ENCODE measurements at places on chromosomes 5 and 9.

DNA sequence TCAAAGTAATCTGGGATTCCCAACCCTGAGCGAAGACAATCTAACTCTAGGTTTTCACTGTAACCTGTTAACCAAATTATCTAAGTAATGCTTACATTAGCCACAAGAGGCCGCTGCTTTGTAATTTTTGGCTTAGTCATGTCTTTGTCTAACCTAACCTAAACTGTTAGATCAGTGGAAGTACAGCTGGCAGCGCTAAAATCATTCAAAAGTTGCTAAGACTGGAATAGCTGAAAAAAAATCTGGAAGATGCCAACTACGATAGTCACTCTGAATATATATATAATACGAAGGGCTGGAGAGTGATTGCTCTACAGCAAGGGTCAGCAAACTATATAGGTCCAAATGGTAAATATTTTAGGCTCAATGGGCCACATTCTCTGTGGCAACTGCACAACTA lies 60.2 kb downstream of the FBXO38 start:
- DNase-seq = no peak

DNA sequence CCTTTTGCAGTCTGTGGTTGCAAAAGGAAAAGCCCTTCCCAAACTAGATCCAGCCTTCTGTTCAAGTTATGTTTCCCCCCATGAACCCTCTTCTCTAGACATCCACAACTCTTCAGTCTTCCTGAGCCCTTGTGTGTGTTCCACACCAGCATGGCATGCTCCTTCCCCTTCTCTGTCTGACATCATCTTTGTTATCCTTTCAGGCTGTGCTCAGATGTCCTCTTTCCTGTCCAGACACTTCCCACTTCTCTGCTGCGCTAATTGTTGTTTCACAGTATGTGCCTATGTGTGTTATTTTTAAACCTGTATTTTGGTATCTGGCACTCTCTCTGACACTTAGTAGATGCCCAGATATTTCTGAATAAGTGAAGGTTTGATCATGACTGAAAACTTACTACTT lies 38.2 kb downstream of the FOCAD start:
- no peak for DNase-seq

- DNase-seq = no peak
Observed at GRCh38 chr9:92608909-92609445, 61.0 kb downstream of the IPPK start.

- DNase-seq = no peak
Observed at GRCh38 chr9:32351845-32352244, 32.6 kb upstream of the ACO1 start.

- no peak for DNase-seq
Observed at GRCh38 chr9:134722120-134722701, 80.6 kb downstream of the COL5A1 start.

- DNase-seq = no peak
Observed at GRCh38 chr5:169097374-169098326, 203.3 kb downstream of the SLIT3 start.

- no peak for DNase-seq
Observed at GRCh38 chr5:33372721-33373472, 67.9 kb upstream of the TARS1 start.

GRCh38 chr5:16471387-16471786 lies 5.8 kb upstream of the ZNF622 start:
- no peak for DNase-seq

DNA sequence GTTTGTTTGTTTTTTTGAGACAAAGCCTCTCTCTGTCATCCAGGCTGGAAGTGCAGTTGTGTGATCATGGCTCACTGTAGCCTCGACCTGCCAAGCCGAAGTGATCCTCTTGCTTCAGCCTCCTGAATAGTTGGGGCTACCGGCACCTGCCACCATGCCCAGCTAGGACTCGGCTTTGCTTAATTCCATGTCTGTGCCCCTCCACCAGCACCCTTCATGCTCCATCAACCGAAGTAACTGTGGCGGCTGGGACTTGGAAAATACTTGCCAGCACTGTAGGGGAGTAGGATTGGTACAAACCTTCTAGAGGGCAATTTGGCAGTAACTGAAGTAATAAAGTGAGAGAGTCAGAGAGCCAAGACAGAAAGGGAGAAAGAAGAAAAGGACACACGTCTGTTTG lies 19.0 kb downstream of the FAXDC2 start:
- no peak for DNase-seq

GRCh38 chr5:69530561-69531405 lies 29.2 kb upstream of the GTF2H2C start:
- DNase-seq = no peak

DNA sequence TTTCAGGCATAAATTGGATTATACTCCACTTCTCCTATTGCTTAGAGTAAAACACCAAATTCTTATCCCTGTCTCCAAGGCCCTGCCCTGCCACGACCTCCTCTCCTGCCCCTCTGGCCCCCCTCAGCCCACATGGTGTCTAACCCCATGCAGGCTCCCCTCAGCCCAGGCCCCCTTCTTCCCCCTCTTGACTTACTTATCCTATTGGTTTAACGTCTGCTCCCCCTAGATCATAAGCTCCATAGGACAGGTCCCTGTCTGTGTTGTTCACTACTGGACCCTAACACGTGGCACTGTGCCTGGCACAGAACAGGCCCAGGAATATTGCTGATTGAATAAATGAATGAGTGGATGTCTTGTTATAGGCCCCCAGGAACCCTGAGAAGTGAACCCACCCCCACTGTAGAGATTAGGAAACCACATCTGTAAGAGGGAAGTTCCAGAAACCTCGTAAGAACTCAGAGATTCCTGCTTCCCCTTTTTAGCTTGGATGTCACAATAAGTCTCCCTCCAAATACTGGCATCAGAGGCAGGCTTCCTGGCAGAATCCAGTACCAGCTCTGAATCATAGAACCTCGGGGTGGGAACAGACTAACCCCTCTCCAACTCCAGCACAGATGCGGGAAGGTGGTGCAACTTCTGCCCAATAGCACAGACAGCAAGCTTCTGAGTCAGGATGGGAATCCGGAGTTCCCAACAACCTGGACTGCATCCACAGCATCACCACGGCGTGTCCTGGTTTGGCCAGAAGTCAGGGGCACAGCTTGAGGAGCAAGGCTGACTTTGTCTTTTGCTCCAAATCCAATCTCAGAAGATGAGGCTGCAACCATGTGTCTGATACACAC lies 31.5 kb downstream of the HRH2 start:
- DNase-seq = no peak

DNA sequence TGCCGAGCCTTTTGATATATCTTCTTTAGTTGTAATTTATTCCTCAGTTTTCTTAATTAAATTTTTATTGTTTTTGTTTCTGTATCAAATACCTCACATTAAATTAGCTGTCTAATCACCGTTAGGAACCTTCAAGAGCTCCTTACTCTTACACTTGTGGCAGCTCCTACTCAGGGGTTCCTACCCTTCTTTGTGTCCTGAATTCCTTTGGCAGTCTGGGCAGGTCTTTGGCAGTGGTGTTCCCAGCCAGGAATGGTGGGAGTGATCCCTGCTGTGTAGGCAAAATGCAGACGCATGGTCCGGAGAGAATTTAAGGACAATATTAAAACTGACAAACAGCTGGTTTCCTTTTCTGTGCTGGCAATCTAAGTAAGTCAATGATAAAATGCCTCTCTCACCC lies 41.8 kb downstream of the MAST4 start:
- no peak for DNase-seq

GRCh38 chr9:126465977-126466376 lies 139.3 kb downstream of the MVB12B start:
- no peak for DNase-seq

DNA sequence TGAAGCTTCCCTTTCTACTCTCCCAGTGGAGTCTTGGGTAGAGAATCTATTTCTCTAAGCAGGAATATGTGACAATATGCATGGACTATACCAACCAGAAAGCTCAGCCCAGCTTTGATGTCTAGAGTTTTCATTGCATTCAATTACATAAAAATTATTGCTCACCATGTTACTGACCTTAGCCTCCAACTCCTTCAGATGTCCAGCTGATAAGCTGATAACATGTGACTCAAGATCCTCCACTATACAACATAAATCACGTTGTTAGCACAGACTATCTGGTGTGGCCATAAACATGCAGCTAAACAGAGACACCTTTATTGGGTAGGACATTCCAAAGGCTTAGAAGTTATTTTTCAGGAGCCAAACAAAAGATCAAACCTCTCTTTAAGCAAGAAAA lies 1168.2 kb downstream of the CDH12 start:
- DNase-seq = no peak

GRCh38 chr5:107560377-107560776 lies 110.4 kb downstream of the EFNA5 start:
- no peak for DNase-seq

DNA sequence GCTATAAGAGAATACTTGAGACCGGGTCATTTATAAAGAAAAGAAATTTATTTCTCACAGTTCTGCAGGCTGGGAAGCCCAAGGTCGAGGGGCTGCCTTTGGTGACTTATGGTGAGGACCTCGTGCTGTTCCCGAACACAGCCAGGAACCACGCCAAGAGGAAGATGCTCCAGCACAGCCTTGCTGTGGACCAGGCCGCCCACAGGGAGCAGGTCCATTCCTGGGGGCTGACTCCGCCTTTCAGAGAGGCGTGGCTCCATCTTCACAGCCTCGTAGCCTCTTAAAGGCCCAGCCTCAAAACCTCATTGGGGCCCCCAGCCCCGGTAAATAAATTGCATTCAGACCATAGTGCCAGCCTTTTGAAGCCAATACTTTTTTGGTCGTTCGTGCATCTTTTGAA lies 93.5 kb upstream of the CACNA1B start:
- DNase-seq = no peak

GRCh38 chr9:135737840-135738521 lies 36.0 kb downstream of the KCNT1 start:
- no peak for DNase-seq

GRCh38 chr9:6945816-6946215 lies 188.0 kb downstream of the KDM4C start:
- no peak for DNase-seq

Data from NK-92 treated with Interleukin-12 subunit alpha and Interleukin-12 subunit beta, amount 100 ng/mL, for 24 hours (cell line).